Sciatic nerve (tissue), 2 donors: ENCODE measurements at places on chromosomes 7 and 10. TPM values are rescaled to one million over a fixed set of nuclear protein-coding genes. Genes with fewer than 3 reads are reported as not detected.
A peak's percentile ranks its signal among the peaks of the same experiment; 100 is the strongest.

DNA sequence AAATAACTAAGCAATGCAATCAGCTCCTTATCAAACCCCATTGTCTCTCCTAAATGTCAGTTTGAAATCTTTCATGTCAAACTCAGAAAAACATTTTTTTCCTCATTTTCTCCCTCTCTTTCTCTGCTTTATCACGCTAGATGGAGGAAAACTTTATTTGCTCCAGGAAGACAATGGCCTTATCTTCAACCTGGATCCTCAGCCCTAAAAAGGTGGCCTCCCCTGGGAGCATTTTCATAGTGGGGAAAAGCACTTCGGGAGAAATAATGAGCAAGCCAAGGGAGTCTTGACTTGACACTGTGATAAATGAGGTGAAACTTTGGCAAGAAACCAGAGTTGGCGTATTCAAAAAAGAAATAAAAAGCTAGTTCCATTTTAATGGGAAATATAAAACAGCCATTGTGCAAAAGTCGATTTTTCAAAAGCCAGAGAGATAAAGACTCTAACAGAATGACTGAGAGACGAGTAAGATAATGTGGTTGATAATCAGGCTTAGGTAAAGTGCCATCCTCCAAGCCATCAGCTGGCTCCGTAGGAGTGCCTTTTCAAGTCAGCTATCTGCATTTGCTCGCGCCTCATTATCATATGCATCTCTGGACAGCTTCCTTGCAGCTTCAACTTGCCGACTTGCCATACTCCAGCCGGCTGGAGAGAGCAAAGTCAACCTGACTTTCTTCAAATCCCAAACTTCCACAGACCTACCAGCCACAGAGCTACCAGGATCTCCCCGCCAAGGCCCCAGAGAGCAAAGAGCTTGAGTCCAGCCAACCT lies 19.9 kb downstream of the HABP2 start:
- no peak for DNase-seq

- no peak for DNase-seq
These were observed 48.5 kb downstream of the HERPUD2 start for GRCh38 chr7:35646289-35647023.

DNA sequence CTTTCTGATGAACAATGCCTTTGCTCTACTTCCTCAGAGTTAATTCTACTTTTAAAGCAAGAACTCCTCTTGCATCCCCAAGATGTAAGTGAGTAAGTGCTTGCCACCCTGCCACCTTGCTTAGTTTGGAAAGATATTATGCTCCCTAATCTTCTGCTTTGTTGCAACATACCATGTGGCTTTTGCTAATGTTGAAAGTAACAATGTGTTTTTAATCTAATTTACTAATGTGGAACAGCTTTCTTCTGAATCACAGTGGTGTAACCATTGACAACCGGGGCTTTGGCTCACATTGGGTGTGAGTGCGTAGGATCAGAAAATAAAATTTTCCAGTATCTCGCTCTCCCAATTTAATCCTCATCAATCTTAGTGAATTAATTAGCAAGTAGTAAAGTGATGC lies 254.1 kb upstream of the PTER start:
- DNase-seq, result no peak

GRCh38 chr7:108097703-108098102 lies 32.5 kb downstream of the LAMB4 start:
- no peak for DNase-seq

GRCh38 chr10:123913688-123914268 lies 22.2 kb upstream of the CPXM2 start:
- DNase-seq, result peak; percentile 75

- no peak for DNase-seq
These were observed 35.2 kb upstream of the HSPB1 start for GRCh38 chr7:76267107-76267893.

Gene MMP21
- total RNA-seq, result 0.31 TPM

DNA sequence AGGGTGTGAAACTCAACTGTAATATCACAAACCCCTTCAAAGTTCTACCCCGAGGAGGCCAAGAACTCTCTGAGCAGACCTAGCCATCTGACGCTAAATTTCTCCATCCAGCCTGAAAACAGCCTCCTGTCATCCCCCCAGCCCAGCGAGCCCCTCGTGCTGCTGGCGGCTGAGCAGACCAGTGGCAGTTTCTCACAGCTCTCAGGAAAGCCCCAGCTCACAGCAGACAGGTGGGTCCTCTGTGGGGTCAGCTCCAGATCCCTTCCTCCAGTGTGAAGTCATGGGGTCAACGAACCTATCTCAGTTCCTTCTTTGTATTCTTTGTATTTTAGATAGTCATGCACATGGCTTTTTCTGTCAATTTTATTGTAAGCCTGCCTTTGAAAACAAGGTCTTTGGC lies 7.8 kb downstream of the GARIN1A start:
- no peak for DNase-seq

GRCh38 chr10:5833814-5834213 lies 20.6 kb upstream of the GDI2 start:
- DNase-seq, result no peak

Gene GIMAP8
- total RNA-seq, result 22.4 TPM

Gene NUTM2D
- 4.9 TPM for total RNA-seq

GRCh38 chr7:157234271-157234670 lies 95.5 kb downstream of the UBE3C start:
- no peak for DNase-seq

DNA sequence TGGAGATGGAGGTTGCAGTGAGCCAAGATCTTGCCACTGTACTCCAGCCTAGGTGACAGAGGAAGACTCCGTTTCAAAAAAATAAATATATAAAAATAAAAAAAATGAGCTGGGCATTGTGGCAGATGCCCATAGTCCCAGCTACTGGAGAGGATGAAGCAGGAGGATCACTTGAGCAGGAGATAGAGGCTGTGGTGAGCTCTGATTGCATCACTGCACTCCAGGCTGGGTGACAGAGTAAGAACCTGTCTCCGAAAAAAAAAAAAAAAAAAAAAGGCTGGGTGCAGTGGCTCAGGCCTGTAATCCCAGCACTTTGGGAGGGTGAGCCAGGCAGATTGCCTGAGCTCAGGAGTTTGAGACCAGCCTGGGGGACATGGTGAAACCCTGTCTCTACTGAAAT lies 11.8 kb downstream of the ZNF487 start:
- DNase-seq, result no peak
